HCT116 (cell line): ENCODE measurements at places on chromosomes 6 and 20. TPM values are rescaled to one million over a fixed set of nuclear protein-coding genes. Genes with fewer than 3 reads are reported as not detected.

Gene KIFC1
- 84.7 TPM for total RNA-seq

Gene TSBP1
- total RNA-seq, result not detected

- peak; percentile 66 for DNase-seq
Measured at GRCh38 chr20:45041464-45042337, 59.2 kb downstream of the KCNS1 start.

GRCh38 chr20:33521461-33521860 is 31.6 kb downstream of the CBFA2T2 start:
- no peak for DNase-seq

- DNase-seq, result no peak
Measured at GRCh38 chr6:55456016-55456415, 123.0 kb downstream of the HMGCLL1 start.

Gene CRIP3
- not detected for total RNA-seq
